ENCODE measurements at places on chromosomes 13 and 19.

DNA sequence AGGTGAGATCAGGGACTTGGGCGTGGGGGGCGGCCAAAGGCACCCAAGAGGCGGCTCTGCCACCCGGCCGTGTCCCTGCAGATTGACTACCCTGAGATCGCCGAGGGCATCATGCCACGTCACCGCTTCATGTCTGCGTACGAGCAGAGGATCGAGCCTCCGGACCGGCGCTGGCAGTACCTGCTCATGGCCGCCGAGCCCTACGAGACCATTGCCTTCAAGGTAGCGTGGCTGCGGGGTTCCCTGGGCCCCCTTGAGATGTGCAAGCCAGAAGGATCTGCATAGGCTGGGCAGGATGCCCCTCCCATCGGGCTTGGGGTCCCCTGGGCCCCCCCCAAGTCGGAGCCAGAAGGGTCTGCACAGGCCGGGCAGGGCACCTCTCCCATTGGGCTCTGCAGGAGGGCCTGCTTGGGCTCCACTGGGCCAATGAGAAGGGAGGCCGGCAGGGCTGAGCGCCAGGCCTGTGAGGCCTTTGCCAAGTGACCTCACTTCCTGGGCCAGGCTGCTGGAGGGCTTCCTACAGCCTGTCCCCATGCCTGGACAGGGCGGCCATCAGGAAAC, 2.2 kb upstream of the AMH start:
- DNase-seq: no peak

- DNase-seq: no peak
These were observed 87.4 kb downstream of the SLC15A1 start for GRCh38 chr13:98664924-98665637.

GRCh38 chr13:51245583-51245982, 23.4 kb downstream of the FAM124A start:
- DNase-seq: no peak

DNA sequence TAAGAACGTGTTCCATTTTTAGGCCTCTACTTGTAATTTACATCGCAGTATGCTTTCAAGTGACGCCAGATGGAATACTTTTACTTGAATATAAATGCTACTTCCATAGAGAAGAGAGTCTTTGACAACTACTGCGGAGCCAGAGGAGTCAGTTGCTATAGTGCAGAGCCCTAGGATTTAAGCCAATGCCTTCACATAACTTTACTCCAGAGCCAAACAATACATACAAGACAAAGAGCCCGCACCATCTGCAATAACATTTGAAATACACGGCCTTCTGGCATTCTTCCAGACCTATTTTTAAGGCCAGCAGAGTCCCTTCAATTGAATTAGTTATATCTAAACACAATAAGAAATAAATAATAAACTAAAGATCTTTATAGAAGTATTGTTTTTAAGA, 59.4 kb downstream of the XPO4 start:
- no peak for DNase-seq

GRCh38 chr19:5827342-5827890, 12.1 kb downstream of the FUT6 start:
- DNase-seq: no peak

- no peak for DNase-seq
These were observed 502.7 kb downstream of the UQCRFS1 start for GRCh38 chr19:28710278-28710677.

DNA sequence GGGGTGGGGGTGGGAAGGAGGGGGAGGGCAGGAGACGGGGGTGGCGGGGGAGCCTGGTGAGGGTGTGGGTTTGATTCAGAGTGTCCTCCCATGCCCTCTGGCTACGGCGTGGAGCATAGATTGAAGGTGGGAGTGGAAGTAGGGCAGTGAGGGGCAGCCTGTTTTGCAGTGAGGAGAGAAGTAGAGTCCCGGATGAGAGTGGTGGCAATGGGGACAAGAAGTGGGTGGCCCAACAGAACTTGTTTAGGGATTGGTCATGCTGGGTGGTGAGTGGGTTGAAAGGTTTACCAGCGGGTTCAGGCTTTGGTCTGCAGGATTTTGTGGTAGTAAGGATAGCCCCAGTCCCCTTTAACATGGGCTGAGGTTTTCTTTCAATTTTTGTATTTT, 35.5 kb downstream of the SIPA1L3 start:
- no peak for DNase-seq

- DNase-seq: peak; percentile 84
These were observed at the start of gene EMP3 for GRCh38 chr19:48325265-48325910. EMP3 (plus strand) TSS chr19:48325552; CDS start chr19:48326845, 1,293 bp downstream.

- no peak for DNase-seq
These were observed 177.6 kb upstream of the TMTC4 start for GRCh38 chr13:100852146-100852545.

GRCh38 chr13:63910511-63910910, 2494.9 kb upstream of the PCDH20 start:
- no peak for DNase-seq

- DNase-seq: no peak
These were observed 15.5 kb downstream of the SLC25A30 start for GRCh38 chr13:45402641-45403040.

GRCh38 chr13:28699246-28699645, 19.5 kb downstream of the SLC46A3 start:
- DNase-seq: no peak

- no peak for DNase-seq
These were observed 30.3 kb upstream of the FRY start for GRCh38 chr13:32001154-32001768.

DNA sequence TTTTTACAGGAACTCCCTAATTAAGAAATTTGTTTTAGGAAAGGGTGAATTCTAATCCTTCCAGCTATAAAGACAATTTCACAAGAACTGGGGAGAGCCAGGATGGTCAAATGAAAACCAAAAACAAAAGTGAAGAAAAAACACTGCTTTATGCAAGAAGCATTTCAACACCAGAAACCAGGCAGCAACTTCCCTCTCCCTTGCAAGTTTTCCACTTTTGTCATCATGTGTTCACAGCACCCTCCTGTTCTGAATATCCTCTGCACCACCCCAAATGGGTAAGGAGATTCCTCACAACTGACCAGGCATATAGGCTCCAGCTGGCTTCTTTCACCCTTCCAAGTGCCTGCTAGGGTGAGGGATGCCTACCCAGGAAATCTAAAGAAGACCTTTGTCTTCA, 328.1 kb downstream of the TBC1D4 start:
- DNase-seq: no peak

Measured in stimulated activated CD4-positive, alpha-beta T cell treated with anti-CD3 and anti-CD28 coated beads, Interleukin-15, amount 100 ng/mL, for 48 hours (primary cell).